ENCODE measurements at places on chromosomes 5 and 9.

- no peak for DNase-seq
These were observed 20.7 kb upstream of the IL17B start for GRCh38 chr5:149399775-149400174.

GRCh38 chr5:177498013-177498787 is 796 bp upstream of the PDLIM7 start:
- no peak for DNase-seq

DNA sequence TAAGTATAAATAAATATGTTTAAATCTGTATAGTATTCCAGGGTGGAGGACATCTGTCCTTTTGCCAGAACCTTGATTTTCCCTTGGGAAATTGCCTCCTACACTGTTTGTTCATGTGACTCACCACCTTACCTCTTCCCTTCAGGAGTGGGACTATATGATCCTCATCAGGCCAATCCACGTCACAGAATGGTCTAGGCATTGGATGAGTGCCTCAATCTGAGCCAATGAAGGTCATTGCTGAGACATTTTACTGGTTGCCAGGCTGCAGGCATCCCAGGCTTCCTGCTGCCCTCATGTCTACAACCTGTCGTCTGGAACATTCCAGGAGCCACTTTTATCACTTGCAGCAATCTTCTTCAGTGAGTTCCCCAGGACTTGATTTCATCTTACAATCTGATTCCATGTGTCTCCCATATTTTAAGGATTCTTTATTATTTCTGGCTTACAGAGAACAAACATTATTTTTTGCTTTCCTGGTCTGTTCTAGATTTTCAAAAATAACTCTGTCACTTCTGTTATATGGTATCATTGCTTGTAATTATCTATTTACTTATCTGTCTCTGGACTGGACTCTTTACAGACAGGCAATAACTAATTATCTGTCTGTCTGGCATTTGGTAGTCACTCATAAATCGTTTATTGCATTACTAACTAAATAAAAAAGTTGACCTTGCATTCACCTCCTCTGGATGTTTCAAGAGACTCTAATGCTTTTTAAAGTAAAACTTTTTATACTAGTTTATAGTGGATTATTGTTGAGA is 107.3 kb upstream of the APC start:
- no peak for DNase-seq

- no peak for DNase-seq
These were observed 9.7 kb downstream of the MRPL36 start for GRCh38 chr5:1789834-1790471.

DNA sequence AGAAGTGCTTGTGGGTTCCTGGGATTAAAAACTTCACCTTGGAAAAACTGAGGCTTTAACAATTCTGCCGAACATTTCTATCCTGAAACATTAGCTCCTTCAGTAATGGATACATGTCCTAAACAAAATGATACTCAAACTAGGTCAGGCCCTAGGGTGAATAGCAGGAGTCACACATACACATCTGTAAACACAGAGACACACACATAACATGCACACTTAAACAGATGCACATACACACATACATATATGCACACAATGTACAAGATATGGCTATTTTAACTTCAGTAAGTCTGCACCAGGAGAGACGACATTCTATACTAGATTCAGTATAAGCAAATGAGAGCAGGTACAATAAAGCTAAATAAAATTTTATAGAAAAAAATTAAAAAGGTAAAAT is 124.4 kb downstream of the DCP2 start:
- DNase-seq = no peak

GRCh38 chr5:98282521-98282920 is 490.9 kb upstream of the RGMB start:
- DNase-seq = no peak

DNA sequence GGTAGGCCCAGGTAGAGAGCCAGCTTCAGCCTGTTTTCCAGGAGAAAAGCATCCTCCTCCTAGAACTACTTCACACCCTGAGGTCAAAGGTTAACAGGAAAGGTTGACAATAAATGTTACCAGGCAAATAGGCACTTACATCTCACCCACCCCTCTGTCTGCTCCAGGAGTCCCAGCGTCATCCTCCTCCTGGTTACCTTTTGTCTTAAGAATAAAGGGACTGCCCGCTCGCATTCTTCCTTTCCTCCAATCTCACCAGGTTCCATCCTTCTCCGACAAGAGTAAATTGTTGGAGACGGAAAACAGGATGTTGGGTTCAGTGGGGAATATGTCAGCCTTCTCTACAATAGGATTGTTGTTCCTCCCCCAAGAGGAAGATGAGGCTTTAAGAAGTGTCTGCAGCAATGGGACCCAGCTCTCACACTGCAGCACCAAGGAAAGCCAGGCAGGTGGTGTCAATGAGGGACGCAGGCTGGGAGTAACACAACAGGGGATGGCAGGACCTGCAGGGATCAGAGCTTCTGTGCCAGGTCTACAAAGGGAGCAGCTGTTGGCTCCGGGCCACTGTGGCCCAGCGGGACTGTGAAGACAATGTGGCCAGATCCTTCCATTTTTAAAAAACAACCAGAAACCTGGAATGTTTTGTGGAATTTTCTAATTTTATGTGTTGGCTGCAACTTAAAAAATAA is 29.0 kb downstream of the FAT2 start:
- DNase-seq = no peak

DNA sequence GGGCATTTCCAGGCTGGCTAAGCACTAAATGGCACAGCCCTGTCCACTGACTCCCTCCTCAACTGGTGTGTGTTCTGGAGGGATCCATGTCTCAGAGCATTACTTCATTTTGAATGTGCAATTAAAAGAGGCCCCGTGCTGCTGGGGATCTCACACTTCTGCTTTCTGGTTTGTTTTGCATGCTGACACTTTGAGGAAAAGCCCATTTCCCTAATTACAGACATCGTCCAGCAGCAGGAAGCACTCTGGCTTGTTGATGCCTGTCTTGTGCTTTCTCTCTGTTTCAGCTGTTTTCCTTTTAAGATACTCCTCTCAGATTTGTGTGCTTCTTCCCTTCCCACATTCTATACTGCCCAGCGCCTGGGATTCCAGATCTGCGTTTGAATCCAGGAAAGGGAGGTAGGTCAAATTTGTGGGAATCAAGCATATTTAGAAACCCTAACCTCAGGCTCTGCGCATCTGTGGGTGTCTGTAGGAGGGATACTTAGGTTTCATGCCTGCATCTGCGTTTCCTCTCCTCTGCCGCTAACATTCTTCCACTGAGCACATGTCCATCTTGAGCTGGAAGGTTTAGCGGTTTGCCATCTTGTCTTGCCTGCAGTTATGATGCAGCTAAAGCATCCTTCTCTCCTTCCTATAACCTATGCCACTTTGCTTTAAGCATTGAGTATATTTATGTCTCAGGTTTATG is 25.7 kb downstream of the SYK start:
- no peak for DNase-seq
